ENCODE measurements at places on chromosomes 13 and 19.

- DNase-seq, result no peak
These were observed 1015.7 kb downstream of the PCDH9 start for GRCh38 chr13:66214467-66214866.

GRCh38 chr13:40192858-40193257 is 473.6 kb downstream of the FOXO1 start:
- no peak for DNase-seq

DNA sequence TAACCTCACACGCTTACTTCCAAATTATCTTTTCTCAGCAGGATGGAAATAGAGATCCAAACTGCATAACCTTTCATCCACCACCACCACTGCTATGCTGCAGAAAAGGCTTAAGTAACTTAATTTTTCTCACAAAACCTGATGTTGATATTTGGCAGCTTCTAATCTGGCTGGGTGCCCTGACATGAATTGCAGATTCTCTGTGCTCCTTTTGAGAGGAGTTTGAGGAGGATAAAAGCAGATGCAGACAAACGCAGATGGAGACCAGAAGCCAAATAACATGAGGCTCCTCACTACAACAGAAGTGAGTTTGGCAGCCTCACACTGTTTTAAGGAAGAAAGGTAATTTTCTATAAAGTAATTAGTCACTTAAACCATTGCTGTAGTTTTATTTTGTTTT is 646.2 kb upstream of the ATXN8OS start:
- DNase-seq, result no peak

- DNase-seq, result no peak
These were observed 2.0 kb downstream of the PPP6R1 start for GRCh38 chr19:55256562-55257460.

DNA sequence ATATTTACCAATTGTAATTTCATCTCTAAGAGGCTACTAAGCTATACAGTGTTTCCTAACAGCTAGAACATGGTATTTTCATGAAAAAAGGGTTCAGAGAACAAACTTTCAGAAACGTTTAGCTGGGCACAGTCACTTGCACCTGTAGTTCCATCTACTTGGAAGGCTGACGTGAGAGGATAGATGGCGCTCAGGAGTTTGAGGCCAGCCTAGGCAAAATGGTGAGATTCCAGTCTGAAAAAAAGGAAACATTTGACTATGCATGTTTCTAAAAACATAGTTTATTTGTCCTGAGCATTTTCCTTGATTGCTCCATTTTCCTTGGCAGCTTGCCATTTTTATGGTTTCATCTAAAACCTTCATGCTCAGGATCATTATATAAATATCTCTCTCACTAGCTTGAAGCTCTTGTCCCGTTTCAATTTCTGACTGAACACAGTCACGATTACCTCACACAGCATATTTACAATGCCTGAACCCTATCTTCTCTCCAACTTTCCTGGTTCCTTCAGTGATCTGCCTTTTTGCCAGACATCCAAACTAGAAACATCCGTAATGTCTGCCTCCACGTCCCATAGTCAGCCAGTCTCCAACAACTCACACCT is 200.8 kb downstream of the RGCC start:
- DNase-seq, result no peak

- peak; percentile 5 for DNase-seq
These were observed 216.2 kb downstream of the IRS2 start for GRCh38 chr13:109569958-109570711.

Data from stimulated activated CD8-positive, alpha-beta memory T cell treated with anti-CD3 and anti-CD28 coated beads, Interleukin-15, amount 100 ng/mL, for 48 hours (primary cell).